DMS79 (cell line): ENCODE measurements at places on chromosomes 1 and 21.

DNA sequence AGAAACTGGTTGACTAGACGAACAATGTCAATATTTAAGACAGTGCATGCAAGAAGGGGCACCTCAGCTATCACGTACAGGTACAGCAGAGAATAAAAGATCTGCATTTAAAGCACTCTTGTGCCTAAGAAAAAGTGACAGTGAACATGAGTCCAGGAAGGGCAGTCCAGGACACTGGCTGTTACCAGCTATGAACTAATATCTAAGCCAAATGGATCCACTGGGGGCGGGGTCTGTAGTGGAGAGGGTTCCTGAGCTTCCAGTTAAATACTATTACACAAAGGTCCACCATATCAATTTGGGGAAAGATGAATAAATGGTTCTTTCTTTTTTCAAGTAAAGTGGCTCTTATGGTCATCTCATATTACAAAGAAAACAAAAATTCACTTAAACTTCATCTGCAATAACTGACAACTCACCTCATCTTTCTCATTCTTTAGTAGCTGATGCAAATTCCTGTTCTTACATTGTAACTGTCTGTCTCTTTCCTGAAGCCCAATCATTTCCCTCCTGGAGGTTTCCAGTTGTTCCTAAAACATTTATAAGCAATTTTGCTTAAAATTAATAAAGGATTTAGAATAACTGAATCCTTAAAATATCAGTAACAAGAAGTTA, 24.5 kb downstream of the SSX2IP start:
- DNase-seq = no peak

- DNase-seq = no peak
These were observed 29.0 kb upstream of the LGALS8 start for GRCh38 chr1:236494586-236495466.

GRCh38 chr21:18267496-18267895, 22.9 kb downstream of the CHODL start:
- no peak for DNase-seq

DNA sequence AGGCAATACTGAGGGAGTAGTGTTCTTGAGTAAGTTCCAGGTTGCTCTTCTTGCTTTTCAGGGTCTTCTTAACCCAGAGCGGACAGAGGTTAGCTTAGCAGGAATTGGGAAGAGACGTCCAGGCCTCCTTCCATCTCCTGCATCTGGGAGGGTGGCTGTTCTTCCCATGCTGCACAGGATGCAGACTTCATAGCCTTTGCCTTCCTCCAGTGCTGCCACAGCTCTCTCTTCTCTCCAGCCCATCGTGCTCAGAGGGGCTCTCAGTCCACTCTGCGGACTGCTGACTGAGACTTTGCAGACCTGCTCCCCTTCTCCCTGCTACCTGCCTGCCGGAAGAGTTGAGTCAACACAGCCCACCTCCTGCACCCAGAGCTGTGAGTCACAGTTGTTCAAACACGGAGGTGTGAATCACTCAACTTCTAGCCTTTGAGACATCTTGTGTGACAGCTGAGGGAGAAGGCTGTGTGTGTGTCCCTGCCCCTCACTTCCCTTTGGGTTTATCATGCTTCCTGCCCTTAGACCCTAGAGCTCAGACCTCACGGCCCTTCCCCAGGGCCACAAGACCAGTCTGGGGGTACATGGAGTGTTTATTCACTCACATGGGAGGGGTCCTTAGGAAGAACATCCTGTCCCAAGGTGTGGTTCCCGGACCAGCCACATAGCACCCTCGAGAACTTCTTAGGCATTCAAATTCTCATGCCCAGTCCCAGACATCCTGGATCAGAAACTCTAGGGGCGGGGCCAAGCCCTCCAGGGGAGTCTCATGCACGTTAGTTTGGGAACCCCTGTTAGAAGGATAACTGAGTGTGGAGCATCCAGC, 158.3 kb upstream of the CACNA1E start:
- DNase-seq = no peak

GRCh38 chr1:118918230-118918939, 69.8 kb downstream of the TBX15 start:
- DNase-seq = no peak

DNA sequence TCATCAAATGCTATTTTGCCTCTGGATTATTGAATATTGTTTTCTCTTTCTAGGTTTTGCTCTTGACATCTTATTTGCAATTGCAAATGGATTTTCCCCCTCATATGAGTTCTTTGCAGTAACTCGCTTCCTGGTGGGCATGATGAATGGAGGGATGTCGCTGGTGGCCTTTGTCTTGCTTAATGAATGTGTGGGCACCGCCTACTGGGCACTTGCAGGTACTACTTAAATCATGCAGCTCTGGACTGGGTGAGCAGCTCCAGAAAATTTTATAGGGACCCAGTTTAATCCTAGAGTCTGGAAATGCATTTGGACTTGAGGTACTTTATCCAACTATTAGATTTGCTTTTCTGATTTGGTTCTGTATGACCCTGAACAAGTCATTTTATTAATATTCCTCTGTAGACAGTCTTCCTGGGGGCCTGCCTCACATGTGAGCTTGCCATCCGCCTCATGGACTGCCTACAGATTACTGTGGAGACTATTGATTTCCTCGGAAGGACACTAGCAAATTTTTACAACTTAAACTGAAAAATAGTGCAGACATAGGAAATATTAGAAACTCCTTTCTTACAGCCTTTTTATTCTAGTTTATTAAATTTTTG, 44.5 kb downstream of the SLC22A15 start:
- DNase-seq = no peak

- DNase-seq = no peak
These were observed 100.7 kb upstream of the TSPAN2 start for GRCh38 chr1:115189814-115190539.

DNA sequence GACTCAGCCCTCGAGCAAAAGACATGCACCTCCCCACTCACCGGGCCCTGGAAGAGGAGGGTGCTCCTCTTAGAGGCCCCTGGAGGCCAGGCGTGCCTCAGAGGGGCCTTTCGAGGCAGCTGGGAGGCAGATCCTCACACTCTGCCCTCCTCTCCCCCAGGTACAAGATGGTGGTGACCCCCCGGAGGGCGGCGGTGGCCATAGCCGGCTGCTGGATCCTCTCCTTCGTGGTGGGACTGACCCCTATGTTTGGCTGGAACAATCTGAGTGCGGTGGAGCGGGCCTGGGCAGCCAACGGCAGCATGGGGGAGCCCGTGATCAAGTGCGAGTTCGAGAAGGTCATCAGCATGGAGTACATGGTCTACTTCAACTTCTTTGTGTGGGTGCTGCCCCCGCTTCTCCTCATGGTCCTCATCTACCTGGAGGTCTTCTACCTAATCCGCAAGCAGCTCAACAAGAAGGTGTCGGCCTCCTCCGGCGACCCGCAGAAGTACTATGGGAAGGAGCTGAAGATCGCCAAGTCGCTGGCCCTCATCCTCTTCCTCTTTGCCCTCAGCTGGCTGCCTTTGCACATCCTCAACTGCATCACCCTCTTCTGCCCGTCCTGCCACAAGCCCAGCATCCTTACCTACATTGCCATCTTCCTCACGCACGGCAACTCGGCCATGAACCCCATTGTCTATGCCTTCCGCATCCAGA, 10.4 kb downstream of the MYBPH start:
- no peak for DNase-seq

DNA sequence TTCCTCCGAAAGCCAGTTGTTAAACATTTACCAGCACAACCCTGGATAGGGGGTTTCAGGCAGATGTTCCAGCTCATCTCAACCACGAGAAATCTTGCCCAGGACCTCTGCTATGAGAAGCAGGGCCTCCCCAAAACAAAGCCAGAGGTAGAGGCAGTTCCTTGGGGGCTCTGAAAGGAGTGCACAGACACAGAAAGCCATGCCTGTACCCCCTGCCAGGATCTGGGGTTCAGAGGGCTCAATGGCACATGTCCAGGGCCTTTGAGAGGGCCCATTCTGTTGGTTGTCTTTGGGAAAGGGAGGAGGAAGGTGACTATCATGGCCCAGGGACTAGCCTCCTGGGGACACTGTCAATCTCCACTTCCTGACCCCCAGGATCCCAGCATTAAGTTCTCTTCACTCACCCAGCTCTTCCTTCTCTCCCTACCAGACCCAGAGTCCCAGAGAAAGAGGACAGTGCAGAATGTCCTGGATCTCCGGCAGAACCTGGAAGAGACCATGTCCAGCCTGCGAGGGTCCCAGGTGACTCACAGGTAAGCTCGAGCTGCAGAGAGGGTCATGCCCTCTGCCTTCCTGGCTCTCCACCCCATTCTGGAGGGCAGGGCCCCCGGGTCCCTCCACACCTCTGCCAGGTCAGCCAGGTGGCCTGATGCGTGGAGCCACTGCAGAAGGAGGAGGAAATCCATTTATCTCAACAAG, 116.4 kb upstream of the IPO9 start:
- no peak for DNase-seq

DNA sequence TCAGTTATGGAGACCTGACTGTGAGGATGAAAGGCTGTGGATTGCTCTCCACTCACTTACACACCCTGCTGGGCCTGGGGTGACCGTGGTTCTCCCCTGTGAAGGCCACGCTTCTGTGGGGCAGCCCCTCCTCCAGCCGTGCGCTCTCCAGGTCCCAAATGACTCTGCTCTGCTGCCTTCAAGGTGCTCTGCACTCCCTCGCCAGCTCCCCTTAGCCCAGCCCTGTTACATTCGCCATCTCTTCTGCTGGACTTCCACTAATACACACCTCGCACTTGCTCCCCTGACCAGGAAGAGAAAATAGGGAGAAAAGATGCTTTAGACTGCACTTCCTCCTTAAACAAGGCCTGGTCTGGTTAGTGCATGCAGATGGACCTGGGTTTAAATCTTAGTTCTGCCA, 24.6 kb downstream of the OPTC start:
- no peak for DNase-seq

DNA sequence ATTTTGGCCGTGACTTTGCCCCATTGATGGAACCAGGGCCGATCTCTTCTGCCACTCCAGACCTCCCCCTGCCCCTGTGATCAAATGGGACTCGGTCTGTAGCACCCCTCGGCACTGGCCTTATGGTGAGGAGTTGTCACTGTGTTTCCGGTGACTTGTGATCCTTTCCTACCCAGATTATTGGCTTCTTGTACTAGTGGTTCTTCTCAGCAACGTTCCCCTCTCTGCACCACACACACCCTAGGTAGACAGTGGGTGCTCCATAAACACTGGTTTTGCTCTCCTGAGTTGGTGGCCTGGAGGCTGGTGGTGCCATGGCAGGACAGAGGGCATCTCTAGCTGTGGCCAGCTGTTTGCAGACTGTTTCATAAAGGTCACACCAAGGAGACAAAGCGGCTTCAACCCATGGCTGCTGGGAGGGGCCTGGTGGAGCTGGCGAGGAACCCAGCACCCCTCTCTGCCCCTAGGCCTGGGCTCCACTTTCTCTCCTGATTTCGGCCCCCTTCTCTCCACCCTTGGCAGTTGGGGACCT, 50.7 kb downstream of the DHRS3 start:
- DNase-seq = no peak

GRCh38 chr1:153792631-153793041, 17.4 kb downstream of the SLC27A3 start:
- no peak for DNase-seq

DNA sequence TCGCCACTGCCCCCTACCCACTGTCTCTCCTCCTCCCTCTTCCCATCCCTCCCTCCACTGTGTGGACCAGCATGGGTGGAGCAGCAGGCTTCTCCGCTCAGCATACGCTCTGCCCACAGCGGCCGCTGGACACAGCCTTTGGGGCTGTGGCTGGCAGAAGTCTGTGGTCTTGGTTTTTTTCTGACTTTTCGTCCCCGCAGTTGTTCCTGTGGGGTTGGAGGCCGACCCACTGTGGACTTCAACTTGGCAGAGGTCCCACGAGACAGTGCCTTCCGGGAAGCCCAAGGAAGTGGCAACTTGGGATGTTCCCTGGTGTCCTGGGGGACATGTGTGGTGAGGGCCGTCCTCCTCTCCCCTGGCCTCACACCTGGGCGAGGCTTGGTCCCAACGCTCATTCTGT, 162.5 kb upstream of the C1orf174 start:
- no peak for DNase-seq

GRCh38 chr1:198656500-198656932, 17.7 kb downstream of the PTPRC start:
- DNase-seq = no peak

DNA sequence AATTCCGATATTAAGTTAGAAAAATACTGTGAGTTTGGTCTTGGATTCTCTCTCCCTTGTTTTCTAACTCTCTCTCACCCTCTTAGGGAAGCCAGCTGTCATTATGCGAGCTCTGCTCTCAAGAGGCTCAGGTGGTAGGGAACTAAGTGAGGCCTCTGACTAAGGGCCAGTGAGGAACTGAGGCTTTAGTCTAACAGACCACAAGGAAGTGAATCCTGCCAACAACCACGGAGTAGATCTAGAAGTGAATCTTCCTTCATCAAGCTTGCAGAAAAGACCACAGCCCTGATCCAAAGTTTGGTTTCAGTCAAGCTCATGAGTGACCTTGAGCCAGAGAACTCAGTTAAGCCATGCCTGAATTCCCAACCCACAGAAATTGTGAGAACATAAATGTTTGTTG, 180.1 kb upstream of the PRMT6 start:
- no peak for DNase-seq

DNA sequence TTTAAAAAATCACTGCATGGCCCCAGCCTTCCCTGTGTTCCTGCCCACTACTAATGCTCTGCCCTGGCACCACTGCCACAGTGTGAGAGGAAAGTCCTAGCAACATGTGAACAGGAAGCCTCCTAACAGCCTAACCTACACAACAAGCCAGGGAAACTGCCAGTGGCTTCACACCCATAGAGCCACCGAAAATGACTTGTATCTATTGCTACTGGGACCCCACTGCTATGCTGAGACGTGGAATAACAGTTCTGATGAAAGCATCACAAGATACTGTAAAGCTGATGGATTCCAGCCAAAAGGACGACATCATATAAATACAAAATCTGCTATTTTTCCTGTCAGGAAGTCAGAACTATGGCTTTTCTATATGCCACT, 74.9 kb downstream of the JAK1 start:
- no peak for DNase-seq

DNA sequence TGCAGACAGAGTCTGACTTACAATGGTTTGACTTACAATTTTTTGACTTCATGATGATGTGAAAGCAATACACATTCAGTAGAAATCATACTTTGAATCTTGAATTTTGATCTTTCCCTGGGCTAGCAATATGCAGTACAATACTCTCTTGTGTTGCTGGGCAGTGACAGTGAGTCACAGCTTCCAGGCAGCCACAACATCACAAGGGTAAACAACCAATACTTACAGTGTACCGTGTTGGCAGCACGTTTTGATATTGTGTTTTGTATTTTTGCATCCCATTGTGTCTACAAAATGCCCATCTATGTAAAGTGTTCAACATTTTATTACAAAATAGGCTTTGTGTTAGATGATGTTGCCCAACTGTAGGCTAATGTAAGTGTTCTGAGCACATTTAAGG, 150.9 kb downstream of the NTMT2 start:
- DNase-seq = no peak

- DNase-seq = no peak
These were observed 5.3 kb downstream of the SKI start for GRCh38 chr1:2233468-2233867.

GRCh38 chr1:25343872-25344271, 5.7 kb downstream of the TMEM50A start:
- no peak for DNase-seq

- no peak for DNase-seq
These were observed at the start of gene NCAM2 for GRCh38 chr21:20997636-20998455. Gene NCAM2, plus strand, starts transcription at chr21:20998409.

- no peak for DNase-seq
These were observed 755 bp downstream of the SCMH1 start for GRCh38 chr1:41241354-41241748.
